AG08395 (cell line): ENCODE measurements at places on chromosomes 6 and 20.

DNA sequence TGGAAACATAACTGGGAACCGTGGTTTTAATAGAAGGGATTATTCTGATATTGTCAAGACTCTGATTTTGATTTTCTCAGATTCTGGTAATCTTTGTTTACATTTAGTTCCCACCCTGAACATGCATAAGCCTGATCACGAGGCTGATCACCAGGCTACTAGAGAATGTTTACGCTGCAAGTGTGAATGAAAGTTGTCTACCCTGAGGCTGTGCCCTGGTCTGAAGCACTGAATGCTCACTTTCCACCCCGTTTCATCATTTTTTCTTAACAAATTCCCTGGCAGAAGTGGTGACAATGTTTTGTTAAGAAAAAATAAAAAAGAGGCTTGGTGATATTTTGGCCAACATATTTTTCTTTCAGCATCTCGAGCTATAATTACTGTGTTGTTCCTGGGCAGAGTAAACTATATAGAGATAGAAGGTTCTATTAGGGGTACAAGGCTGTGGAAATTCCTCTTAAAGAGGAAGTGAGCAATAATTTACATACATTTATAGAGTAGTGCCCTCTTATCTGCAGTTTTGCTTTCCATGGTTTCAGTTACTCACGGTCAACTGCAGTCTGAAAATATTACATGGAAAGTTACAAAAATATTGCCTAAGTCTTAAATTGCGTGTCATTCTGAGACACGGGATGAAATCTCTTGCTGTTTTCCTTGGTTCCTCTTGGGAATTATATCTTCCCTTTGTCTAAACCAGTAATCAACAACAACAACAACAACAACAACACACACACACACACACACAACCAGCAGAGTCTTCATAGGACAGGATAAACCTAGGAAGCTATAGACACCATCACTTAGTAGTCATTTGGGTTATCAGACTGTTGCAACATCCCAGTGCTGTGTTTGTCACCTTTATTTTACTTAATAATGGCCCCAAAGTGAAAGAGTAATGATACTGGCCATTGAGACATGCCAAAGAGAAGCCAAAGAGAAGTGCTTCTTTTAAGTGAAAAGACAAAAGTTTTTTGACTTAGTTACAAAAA, 566.6 kb upstream of the CITED2 start:
- DNase-seq = no peak

DNA sequence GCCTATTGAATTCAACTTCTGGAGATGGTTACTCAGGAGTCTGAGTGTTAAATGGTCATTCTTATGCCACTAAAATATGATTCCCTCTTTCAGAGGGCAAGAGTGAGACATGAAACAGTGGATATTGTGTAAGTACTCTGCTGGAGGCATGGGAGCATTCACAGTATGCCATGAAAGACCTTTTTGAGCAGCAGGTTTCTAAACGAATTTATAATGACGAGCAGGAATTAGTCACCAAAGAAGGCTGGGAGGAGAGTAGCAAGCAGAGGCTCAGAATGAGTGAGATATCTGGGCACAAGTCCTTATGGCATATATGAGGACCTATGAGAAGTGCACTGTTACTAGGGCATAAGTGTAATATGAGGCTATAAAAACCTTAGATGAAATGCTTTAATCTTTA, 10.9 kb upstream of the MYB start:
- DNase-seq = no peak

- DNase-seq = no peak
These were observed 24.9 kb upstream of the CFAP206 start for GRCh38 chr6:87382861-87383260.

DNA sequence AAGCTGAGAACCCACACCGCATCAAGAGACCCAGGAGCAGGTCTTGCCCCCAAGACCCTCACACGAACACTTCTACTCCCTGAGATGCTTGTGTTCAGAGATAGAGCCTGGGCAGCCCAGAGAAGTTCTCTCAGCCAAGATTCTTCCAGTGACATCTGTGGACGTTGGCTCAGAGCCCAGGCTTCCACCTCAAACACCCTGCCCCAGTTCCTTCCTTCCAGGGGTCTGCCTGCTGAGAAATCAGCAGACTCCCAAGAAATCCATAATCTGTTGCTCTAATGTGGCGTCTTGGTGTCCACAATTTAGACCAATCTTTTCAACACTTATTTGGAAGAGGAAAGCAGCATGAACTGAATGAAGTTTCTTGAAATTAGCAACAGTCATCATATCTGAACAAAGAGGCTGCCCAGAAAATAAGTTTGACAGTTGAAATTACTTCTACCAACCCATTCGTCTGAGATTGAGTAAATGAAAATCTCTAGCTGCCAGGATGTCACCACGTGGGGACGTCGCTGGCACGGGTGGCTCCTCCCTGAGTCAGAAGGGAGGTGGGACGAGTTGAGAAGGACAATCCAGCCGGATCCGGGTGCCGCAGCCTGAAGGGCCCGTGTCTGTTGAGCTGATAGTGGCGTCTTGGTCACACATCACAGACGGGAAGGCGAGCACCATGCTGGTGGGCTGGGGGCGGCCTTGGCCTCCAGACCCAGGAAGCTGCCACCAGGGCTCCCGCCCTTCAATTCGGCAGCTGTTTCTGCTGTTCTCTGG, 400.9 kb downstream of the TAF4 start:
- peak; percentile 39 for DNase-seq

DNA sequence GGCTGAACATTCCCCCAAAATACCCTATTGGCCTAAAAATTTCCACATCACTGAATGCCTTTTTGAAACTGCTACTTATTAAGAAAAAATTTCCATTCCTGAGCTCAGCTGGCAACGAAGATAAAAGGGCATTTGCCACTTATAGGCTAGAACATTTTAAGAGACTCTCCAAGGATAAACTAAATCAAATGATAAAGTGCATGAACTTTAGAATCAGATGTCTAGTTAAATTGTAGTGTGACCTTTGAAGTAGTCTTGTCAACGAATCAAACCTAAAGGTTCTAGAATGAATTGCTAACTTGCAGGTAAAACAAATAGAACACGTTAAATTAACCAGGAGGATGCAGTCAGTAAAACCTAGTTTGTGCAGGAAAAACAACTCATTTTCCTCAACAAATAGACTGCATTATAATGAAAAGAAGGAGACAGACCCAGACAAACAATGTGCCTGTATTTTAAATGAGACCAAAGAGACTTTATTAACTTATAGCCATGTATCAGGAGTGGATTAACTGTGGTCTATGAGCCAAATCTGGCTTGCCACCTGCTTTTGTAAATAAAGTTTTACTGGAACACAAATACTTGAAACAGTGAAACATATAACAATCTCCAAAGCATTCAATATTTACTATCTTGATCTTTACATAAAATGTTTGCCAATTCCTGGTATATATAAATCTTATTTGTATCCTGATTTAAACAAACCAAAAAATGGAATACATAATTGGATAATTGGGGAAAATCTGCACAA, 184.4 kb downstream of the MEI4 start:
- no peak for DNase-seq

- peak; percentile 30 for DNase-seq
These were observed 662 bp upstream of the SLC9A8 start for GRCh38 chr20:49811825-49812506.

DNA sequence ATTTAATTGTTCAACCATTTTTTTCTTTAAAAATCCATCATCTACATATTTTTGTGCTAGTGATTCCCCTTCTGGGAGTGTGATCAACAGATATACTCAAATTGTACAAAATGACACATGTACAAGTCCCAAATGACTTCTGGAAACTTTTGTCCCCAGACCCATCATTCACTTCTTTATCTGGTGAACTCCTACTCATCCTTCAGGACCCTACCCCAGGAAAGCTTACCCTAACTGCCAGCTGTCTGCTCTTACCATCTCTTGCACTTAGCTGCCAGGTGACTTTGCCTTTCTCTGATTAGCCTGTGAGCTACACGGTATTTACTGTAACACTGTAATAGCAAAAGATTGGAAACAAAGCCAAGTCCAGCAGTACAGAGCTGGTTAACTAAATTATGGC, 55.3 kb downstream of the JPH2 start:
- DNase-seq = no peak
